Mononuclear cell (primary cell): ENCODE measurements at places on chromosomes 5 and 9. TPM values are rescaled to one million over a fixed set of nuclear protein-coding genes. Genes with fewer than 3 reads are reported as not detected.

The ACOT12 gene
- total RNA-seq, result 0.31 TPM

The RIGI gene
- total RNA-seq, result 5.6 TPM

The HSD17B3 gene
- not detected for total RNA-seq

The TEK gene
- total RNA-seq, result under 0.01 TPM

The EIF4E1B gene
- total RNA-seq, result 0.10 TPM
